ENCODE measurements at places on chromosomes 1 and 21.

GRCh38 chr1:94379615-94380014, 38.6 kb upstream of the ABCD3 start:
- no peak for DNase-seq

DNA sequence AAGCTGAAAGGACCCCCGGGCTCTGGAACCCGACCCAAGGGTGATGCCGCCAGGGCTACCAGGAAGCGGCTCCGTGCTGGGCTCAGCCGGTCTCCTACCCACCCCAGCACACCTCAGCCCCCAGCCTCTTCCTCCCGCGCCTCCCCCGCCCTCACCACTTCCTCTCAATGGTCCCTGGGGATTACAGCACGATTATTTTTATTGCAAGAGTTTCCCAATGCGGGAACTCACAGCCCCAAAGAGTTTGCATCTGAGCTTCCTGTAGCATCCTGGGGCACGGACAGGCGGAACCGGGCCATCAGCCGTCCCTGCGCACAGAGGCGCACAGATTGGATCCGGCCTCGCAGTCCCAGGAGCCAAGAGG, 8.7 kb upstream of the SLX9 start:
- DNase-seq, result peak; percentile 70

GRCh38 chr1:2506007-2506860, 20.2 kb downstream of the PANK4 start:
- DNase-seq, result no peak

- no peak for DNase-seq
Measured at GRCh38 chr1:94903280-94904009, 23.5 kb downstream of the CNN3 start.

GRCh38 chr21:41250519-41250918, 66.1 kb upstream of the FAM3B start:
- no peak for DNase-seq

DNA sequence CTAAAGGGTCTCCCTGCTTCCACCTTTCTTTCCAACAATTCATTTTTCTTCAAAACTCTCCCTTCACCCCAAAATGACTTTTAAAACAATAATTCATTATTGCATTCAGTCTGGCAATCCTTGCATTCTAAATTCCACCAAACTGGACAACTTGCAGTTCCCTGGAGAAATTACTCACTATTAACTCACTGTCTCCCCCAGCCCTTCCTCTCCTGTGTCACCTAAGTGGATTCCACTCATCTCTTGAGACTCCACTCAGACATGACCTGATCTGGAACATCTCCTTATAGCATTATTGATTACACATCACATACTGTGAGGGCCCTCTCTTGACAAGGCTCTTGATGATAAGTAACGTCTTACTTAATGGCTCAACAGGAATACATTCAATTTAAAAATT, 257.1 kb downstream of the BRINP2 start:
- no peak for DNase-seq

GRCh38 chr1:119541389-119541788, 34.4 kb downstream of the HSD3B1 start:
- no peak for DNase-seq

- DNase-seq, result no peak
Measured at GRCh38 chr1:222792744-222793143, 22.1 kb upstream of the DISP1 start.

DNA sequence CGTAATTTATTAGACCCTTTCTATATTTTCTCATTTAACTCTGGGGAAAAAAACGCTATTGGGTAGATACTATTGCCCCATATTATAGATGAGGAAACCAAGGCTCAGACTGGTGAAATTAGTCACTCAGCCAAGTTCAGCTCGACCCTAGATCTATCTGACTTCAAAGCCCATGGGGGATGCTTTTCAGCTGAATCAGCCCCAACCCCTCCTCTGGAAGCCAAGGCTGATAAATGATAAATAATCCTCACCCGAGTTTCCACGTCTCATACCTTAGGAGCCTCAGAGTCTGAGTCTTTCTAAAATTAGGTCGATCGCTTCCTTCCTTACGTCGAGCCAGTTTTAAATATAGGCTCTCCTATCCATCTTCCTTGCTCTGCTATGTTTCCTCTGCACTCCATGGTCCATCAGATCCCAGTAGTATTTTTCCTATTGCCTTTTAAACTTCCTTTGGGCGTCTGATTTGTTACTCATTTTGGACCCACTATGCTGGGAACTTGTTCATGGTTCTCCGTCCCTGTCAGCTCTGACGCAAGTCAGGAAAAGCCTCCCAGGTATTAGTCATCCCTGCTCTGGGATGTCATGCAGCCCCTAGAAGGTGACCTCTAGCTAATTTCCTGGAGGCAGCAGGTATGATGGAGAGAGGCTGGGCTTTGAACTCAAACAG, 122.8 kb downstream of the PLPP3 start:
- no peak for DNase-seq

DNA sequence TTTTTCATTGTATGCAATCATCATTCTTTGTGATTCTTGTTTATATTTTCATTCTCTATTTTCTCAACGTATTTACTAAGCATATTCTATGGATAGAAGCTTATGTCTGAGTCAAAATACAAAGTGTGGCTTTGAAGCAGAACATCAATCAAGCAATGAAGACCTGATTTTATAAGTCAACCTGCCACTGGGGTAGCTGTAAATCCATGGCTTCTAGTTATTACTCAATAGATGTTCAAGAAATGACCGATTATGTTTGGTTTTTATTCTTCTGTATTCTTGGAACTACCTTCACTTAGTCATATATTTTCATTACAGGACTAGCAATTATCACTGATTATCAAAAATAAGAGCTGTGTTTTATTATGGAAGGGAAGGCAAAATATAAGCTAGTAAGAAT, 20.5 kb upstream of the PTGS2 start:
- DNase-seq, result no peak

DNA sequence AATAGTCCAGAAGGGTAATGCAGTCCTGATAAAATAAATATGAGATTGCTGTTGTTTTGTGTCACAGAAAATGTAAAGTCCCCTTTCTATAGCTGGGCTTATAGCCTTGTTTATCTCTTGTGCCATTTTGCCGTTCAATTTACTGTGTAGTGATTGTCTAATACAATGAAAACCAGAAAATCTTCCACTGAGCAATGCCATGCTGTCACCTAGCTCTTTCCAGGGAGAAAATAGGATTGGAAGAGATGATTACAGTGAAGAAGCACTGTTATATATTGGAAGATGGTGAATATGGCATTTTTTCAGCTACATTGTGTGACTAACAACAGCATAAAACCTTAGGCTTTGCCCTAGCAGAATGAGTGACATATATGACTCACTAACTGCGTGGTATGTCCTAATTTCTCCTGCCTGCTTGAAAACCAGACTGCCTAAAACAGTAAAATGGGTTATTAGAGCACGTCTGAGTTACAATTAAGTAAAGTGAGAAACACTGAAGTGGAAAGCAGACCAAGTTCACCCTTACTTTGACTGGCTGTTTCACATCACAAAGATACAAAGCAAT, 332.4 kb upstream of the ZP4 start:
- no peak for DNase-seq

GRCh38 chr1:160709715-160710114, 1.9 kb downstream of the CD48 start:
- DNase-seq, result no peak

GRCh38 chr1:203589595-203589994, 37.0 kb upstream of the ATP2B4 start:
- DNase-seq, result no peak

GRCh38 chr1:183227422-183228346, 41.6 kb downstream of the LAMC2 start:
- peak; percentile 3 for DNase-seq

DNA sequence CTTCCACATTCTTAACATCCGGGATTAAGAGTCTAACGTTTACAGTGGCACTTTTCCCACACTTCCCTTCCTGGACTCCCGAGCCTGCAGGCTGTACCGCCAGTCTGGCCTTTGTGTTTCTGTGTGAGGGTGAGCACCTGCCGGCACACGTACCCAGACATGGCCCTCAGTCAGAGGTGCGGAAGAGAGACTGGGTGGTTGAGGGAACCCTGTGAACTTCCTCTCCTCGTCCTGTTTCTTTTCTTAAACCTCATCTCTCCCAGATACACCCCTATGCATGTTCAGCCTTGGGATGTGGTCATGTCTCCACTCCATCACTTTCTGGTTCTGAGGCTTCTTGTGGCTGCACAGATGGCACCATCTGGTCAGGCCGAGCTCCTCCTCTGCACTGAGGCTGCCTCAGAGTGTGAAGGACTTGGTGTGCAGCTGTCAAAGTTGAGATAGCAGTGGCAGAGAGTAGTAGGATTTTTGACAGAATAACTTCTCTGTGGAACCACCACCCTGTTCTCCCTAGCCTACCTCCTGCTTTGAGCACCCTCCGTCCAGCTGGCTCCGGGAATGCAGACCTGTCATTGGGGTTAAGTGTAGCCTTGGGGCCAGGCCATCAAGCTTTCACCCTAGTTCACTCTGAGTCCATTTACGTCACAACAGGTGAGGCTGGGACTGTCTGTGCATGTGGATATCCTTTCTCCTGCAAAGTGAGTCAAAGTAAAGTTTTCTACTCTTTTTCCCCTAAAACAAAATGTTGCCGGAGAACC, 31.4 kb downstream of the VASH2 start:
- no peak for DNase-seq

- DNase-seq, result no peak
Measured at GRCh38 chr1:53754484-53755312, 15.7 kb upstream of the GLIS1 start.

GRCh38 chr21:32299695-32300094, 1.0 kb downstream of the MRAP start:
- DNase-seq, result no peak

- DNase-seq, result no peak
Measured at GRCh38 chr1:147777694-147778093, 17.3 kb upstream of the GJA5 start.

DNA sequence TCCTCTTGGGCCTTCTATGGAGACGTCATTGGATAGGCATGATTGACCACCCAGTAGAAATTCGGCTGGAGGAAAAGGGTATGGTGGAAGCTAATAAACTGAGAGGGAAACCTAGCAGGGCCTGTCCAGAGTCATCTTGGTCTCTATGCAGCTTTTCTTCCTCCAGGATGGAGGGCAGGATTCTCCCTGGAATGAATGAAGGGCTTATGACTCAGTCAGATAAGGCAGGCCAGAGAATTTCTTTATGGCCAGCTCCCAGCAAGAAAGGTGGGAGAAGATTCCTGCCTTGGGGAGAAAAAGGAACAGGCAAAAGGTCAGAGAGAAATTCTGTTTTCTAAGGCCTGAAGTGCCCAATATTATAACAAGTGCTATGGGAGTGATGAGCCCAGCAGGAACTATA, 17.1 kb downstream of the FBLIM1 start:
- DNase-seq, result no peak

DNA sequence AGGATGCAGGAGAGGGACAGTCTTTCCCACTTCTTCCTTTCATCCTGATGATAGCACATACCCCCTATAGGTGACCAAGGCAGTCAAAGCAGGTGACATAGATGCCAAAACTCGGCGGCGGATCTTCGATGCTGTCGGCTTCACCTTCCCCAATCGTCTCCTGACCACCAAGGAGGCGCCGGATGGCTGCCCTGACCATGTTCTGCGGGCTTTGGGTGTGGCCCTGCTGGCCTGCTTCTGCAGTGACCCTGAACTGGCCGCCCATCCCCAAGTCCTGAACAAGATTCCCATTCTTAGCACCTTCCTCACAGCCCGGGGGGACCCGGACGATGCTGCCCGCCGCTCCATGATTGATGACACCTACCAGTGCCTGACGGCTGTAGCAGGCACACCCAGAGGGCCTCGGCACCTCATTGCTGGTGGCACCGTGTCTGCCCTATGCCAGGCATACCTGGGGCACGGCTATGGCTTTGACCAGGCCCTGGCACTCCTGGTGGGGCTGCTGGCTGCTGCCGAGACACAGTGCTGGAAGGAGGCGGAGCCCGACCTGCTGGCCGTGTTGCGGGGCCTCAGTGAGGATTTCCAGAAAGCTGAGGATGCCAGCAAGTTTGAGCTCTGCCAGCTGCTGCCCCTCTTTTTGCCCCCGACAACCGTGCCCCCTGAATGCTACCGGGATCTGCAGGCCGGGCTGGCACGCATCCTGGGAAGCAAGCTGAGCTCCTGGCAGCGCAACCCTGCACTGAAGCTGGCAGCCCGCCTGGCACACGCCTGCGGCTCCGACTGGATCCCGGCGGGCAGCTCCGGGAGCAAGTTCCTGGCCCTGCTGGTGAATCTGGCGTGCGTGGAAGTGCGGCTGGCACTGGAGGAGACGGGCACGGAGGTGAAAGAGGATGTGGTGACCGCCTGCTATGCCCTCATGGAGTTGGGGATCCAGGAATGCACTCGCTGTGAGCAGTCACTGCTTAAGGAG, 2.9 kb downstream of the NCDN start:
- DNase-seq, result no peak

DNA sequence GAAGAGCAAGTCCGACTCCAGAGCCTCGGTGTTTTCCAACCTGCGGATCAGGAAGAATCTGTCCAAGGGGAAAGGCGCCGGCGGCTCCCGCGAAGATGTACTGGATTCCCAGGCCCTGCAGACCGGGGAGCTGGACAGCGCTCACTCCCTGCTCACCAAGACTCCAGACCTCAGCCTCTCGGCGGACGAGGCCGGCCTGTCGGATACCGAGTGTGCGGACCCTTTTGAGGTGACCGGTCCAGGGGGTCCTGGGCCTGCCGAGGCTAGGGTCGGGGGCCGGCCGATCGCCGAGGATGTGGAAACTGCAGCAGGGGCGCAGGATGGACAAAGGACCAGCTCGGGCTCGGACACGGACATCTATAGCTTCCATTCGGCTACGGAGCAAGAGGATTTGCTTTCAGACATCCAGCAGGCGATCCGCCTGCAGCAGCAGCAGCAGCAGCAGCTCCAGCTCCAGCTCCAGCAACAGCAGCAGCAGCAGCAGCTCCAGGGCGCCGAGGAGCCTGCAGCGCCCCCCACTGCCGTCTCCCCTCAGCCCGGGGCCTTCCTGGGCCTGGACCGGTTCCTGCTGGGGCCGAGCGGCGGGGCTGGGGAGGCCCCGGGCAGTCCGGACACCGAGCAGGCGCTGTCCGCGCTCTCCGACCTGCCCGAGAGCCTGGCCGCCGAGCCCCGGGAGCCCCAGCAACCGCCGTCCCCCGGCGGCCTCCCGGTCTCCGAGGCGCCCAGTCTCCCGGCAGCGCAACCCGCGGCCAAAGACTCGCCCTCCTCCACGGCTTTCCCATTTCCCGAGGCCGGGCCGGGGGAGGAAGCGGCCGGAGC, 827 bp downstream of the FMN2 start:
- no peak for DNase-seq

DNA sequence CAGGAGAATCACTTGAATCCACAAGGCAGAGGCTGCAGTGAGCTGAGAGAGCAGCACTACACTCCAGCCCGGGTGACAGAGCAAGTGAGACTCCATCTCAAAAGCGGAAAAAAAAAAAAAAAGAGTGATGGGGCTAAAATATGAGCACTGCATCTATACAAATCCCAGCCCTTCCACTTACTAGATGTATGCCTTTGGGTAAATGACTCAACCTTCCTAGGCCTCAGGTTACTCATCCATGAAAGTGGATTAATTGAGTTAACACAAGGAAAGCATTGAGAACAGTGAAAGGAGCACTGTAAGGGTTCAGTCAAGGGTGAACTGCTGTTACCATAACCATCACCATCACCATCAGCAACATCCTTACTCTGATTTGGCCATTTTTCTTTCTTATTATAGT, 226.4 kb upstream of the C8B start:
- no peak for DNase-seq

GRCh38 chr1:227921461-227922185, 26.1 kb downstream of the WNT9A start:
- DNase-seq, result no peak

- DNase-seq, result no peak
Measured at GRCh38 chr21:38263493-38263892, 6.7 kb downstream of the KCNJ15 start.

Measured in CD4-positive, alpha-beta T cell treated with Interferon gamma for 1 hour (primary cell).